Stimulated activated CD8-positive, alpha-beta memory T cell treated with anti-CD3 and anti-CD28 coated beads, Interleukin-4, amount 100 ng/mL, for 4 hours (primary cell): ENCODE measurements at places on chromosomes 13 and 19.

GRCh38 chr19:44890366-44891015 is 563 bp upstream of the TOMM40 start:
- DNase-seq, result no peak

GRCh38 chr19:40278361-40279035 is 6.6 kb downstream of the AKT2 start:
- no peak for DNase-seq

GRCh38 chr19:3668331-3669081 is 31.8 kb downstream of the PIP5K1C start:
- DNase-seq, result no peak

- no peak for DNase-seq
Observed at GRCh38 chr13:80447747-80448146, 106.8 kb upstream of the SPRY2 start.

DNA sequence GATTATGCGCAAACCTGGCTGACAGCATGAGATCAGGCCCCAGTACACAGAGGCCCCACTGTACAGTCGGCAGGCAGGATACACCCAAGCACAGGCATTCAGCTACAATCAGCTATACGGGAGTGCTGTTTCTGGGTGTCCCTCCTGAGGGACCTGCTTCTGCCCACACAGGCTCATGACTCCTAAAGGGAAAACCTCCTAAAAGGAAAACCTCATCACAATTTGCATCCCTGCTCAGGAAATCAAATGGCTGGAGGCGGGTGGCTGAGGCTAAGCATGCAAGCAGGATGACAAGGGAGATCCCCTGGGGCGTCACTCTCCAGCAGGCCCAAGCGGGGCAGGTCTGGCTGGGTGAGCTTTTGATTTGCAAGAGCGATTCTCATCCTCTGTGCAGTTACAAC is 99.8 kb downstream of the CRYL1 start:
- DNase-seq, result no peak

DNA sequence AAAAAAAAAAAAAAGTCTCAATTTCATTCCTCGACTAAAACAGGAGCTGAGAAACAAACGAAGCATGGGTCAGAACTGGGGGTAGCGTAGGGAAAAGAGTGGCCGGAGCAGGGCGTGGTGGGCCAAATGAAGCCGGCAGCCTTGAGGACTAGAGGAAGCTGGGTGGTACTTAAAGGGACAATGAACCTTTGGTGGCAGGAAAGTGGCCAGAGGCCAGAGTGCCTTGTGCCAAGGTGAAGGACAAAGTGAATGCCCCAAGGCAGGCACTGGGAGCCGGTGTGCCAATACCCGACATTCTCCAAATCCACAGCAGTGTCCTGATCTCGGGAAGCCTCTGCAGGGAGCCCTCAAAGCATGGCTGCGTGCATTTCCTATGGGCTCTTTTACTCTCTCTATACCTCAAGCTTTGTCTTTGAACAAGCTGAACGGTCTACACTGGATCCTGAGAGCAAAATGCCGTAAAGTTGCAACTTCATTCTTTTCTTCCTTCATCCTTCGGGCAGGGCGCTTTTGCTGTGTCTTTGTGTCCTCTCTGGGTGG is 195.0 kb upstream of the KL start:
- DNase-seq, result no peak

DNA sequence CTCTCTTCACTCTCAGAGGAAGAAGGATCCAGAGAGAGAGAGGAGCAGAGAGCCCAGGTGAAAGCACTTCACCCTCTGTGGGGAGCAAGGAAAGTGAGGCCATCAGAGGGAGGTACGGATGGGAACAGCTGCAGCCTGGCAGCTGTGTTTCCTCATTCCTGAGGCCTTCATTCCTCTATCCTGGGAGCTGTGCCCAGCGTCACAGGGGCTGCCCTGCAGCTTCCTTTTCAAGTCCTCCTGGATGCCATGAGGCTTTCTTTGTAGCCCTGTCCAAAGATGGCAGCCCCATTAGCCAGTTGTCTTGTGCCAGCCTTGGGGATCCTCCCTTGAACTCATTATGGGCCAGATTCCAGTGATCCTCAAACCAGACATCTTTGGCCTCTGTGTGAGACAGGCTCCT is 76.8 kb upstream of the PCDH8 start:
- DNase-seq, result no peak

GRCh38 chr19:5309438-5310204 is 31.0 kb downstream of the PTPRS start:
- DNase-seq, result no peak

- DNase-seq, result no peak
Observed at GRCh38 chr13:106212386-106213010, 323.0 kb downstream of the EFNB2 start.

DNA sequence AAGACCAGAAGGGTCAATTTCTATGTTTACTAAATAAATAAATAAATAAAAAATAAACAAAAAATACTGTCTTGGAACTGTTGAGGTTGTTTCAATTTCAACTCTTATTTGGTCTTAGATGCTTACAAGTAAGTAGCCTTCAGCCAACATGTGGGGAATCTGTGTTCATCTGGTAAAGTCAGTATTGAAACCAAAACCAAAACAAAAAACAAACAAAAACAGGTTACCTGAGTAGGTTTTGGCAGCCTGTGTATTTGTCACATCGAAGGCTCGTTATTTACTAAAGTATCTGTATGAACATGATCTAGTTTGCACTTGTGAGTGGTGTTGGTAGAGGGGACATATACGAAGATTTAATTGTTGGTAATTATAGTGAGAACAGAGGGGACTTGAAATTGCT is 471.5 kb downstream of the SLITRK5 start:
- no peak for DNase-seq

- no peak for DNase-seq
Observed at GRCh38 chr19:11265177-11265784, 3.0 kb upstream of the DOCK6 start.

DNA sequence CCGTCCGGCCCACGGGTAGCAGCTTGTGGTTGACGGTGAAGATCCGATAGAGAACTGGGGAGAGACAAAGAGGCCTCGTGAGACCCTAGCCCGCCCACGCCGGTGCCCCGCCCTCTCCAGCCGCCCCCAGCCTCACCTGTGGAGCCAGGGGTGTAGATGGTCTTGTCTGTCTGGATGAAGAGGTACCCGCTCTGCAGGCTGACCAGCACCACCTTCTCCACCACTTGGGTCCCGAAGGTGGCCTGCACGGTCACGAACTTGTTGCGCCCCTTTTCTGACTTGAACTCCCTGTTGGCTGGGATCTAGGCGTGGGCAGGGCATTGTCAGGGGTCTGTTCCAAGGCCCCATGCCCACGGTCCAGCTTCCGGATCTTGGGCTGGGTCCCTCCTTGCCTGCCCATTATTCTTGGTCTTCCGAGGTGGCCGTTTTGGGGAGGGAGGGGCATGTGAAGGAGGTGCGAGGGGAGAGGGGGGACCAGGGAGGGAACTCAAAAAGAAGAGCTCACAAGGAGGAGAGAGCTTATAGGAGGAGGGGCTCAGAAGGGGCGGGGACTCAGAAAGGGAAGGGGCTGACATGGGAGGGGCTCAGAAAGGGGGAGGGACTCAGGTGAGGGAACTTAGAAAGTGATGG is 2.2 kb downstream of the C3 start:
- no peak for DNase-seq

- no peak for DNase-seq
Observed at GRCh38 chr19:30817197-30817596, 445.0 kb downstream of the ZNF536 start.

- DNase-seq, result no peak
Observed at GRCh38 chr13:33096886-33097605, 80.8 kb downstream of the KL start.

DNA sequence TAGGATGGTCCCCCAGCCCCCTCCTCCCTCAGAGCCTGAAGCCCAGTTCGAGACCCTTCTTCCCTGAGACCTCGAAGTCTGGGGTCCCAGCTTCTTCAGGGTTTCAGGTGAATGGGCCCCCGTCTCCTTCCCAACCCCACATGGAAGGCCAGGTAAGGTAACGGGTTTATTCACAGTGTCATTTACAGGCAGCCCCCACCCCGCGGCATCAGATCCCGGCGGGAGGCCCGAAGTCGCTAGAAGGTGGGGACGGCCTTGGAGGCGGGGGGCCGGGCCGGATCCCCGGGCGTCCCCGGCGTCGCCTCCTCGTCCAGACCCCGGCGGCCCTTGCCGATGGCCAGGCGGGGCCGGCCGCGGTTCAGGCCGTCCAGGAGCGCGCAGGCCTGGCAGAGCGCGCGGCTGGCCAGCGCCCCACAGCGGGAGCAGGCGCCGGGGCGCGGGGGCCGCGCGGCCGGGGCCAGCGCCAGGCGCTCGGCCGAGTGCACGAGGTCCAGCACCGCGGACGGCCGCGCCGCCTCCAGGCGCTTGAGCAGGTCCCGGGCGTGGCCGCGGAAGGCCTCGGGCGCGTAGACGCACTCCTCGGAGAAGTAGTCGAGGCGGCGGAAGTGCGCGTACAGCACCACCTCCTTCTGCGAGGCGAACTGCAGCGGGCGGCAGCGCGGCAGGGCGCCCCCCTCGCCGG is 9.7 kb downstream of the CTU1 start:
- DNase-seq, result no peak

GRCh38 chr13:24984134-24984533 is 111.8 kb upstream of the PABPC3 start:
- no peak for DNase-seq
